ENCODE measurements at places on chromosomes 6 and 20.

DNA sequence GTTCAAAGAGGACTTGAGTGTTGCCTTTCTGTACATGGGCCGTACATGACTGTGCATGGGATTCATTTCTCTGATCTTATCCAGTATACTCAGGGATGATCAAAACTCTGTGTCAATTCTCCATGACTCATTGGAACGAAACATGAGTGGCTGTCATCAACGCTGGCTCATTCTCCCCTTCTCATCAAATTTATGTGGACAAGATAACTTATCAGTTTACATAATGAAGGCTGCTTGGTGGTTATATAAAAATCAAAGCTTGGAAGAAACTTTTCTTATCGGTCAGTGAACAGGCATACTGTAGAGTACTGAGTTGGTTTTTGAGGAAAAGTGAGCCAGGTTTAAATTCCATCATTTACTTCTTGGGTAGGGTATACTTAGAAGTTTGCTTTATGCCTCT is 24.9 kb downstream of the CRISP1 start:
- DNase-seq: no peak

DNA sequence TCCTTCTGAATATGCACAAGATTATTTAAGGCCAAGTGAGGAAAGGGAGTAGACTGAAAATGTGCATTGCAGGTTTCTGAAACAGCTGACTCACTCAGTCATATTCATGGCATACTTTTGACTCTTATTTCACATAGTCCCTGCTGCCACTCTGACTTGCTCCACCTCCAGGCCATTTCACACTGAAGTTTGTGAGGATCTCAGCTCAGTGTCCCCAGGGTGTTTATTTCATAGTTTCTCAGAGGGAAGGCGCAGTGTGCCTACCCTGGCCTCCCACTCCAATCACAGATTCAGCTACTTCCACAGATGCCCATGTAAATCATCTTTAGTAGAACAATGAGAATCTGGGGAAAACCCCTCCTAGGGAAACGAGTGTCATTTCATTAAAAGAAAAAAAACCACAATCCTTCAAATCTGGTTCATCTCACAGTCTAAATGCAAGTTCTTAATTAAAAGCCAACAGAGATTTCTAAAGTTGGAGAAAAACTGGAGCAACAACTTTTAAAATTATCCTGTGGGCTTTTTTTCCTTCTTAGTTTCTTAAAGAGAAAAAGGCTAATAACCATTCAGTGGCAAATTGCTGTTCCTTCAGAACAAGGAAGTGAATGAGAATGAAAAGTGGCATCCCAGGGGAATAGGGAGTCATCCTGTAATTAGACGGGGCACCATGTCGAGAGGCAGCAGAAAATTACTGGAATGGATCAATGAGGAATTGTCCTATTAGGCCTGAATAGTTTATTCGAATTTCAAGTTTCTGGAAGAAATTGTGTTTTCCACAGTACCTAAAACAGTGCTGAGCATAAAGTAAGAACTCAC is 133.6 kb downstream of the TFAP2B start:
- DNase-seq: no peak

DNA sequence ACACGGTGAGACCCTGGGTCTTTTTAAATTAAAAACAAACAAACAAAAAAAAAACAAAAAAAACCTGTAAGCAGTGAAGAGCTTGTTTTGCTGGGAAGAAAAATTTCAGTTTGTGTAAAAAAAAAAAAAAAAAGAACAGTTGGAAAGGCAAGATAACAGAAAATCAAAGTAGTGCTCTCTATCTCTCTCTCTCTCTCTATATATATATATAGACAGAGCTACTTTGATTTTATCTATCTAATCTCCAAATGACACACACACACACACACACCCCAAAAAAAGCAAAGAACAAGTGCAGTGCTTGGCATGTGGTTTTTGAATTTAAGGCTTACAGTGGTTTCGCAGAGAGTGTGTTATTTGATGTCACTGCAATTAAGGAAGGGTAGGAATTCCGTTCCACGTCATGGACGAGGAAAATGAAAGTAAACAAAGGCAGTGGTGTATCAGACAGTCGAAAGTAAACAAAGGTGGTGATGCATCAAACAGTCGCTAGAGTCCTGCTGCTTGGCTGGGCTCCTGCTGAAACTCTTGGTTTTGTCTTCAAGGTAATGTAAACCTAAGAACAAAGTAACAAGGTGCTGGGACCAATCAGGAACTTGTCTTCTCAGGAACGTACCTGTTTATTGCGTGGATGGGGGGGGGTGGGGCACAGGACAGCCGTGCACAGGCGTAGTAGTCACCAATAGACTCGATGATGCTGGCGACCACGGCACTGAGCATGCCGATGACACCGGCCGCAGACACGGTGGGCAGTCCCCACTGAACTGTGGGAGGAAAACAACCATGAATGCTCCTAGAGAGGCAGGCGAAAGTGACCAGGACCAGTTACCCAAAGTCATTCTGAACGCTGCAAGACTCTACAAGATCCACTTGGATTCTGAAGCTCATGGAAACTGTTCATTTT is 131.8 kb downstream of the SLC23A2 start:
- DNase-seq: no peak

GRCh38 chr6:74491844-74492374 is 713.9 kb downstream of the COL12A1 start:
- DNase-seq: no peak

GRCh38 chr6:135351635-135352034 is 145.9 kb downstream of the AHI1 start:
- no peak for DNase-seq

DNA sequence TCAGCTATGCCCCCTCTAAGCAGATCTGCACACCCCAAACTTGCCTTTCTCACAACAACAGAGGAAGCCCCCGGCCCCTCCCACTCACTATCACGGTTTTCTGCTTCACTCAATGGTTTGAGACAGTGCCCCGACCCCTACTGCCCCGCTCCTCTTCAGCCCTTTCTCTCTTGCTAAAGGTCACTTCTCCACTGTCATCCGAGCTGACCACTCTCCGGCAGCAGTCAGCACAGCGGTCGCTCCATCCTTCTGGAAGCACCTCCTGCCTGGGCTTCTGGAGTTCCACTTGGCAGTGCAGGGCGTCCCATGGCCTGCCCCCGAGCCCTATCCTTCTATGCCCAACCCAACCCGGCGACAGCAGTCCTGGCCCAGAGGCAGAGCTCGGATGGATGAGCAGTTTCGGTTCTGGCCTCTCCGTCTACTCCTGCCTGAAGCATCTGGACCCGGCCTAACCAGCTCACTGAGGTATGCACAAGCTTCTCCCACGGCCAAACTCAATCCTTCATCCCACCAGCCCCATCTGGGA is 4.1 kb downstream of the CTSZ start:
- no peak for DNase-seq

DNA sequence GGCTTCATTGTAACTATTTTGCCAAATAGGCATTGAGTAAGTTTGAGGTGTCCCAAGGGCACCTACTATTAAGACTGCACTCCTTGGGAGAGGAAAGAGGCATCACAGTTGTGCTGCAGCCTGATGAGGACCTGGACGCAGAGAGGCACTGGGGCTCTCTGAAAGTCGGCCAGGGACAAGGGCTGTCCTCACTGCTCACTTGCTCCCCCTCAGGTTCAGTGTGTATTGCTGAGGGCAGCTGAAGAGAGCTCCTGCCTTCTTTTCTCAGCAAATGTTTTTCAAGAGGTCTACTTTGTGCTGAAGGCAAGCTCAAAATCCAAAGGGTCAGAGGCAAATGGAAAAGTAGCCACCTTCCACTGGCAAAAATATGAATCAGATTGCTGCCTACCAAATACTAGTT is 331.8 kb downstream of the RIMS1 start:
- DNase-seq: peak; percentile 30

DNA sequence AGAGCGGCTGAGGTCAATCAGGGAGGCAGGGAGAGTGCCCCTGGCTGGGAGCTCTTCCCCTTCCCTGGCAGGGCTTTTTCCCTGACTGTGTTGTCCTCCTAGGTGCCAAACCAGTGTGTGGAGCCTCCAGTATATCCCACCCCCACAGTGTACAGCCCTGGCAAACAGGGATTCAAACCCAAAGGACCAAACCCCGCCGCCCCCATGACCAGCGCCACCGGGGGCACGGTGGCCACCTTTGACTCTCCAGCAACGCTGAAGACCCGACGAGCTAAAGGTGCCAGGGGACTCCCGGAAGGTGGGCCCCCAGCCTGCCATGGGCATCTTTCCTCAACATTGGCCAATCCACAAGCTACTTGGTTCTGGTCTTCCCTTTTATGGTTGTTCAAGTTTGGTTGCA is 25.2 kb downstream of the ZNF341 start:
- DNase-seq: no peak

DNA sequence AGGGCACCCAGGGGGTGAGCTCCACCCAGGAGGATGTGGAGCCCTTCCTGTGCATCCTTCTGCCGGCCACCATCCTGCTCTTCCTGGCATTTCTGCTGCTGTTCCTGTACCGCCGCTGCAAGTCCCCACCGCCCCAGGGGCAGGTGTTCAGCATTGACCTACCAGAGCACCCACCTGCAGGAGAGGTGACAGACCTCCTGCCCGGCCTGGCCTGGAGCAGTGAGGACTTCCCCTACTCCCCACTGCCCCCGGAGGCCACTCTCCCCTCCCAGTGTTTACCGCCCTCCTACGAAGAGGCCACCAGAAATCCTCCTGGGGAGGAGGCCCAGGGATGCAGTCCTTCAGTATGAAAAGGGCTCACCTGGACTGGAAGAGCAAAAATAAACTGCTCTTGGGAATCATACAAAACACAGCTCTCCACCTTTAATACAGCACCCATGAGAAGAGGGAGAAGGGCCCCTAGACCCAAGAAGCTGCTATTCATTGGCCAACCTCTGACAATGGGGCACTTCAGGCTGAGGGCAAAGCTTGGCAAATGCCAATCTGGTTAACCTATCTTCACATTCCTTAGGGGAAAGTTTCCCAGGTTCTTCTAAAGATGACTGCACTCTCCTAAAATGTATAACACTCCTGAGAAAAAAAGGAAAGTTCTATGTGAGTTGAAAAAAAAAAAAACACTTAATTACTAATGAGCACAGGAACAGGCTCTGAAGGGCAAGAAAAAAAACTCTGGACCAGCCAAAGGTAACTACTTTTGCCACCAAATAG is 5.0 kb downstream of the SMIM28 start:
- DNase-seq: no peak
